SW480 (cell line): ENCODE measurements at places on chromosomes 4 and X.

- DNase-seq = peak; percentile 47
Measured at GRCh38 chr4:4666693-4667621, 125.1 kb upstream of the STX18 start.

DNA sequence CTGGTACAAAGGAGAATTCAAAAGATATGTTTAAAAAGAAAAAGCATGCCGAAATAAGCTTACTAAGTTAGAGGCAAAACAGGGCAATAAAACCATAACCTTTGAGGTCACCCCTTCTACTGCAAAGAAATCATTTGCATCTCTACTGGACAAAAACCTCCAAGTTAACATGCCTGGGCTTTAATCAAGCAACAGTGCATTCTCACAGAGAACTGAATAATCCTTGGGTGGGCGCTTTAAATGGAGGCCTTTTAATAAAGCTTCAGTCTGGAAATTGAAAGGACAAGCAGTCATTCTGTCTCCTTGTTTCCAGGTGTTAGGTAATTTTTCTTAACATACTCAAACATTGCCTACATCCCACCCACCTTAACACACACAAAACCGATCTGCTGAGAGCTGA lies 34.6 kb upstream of the SMS start:
- no peak for DNase-seq

DNA sequence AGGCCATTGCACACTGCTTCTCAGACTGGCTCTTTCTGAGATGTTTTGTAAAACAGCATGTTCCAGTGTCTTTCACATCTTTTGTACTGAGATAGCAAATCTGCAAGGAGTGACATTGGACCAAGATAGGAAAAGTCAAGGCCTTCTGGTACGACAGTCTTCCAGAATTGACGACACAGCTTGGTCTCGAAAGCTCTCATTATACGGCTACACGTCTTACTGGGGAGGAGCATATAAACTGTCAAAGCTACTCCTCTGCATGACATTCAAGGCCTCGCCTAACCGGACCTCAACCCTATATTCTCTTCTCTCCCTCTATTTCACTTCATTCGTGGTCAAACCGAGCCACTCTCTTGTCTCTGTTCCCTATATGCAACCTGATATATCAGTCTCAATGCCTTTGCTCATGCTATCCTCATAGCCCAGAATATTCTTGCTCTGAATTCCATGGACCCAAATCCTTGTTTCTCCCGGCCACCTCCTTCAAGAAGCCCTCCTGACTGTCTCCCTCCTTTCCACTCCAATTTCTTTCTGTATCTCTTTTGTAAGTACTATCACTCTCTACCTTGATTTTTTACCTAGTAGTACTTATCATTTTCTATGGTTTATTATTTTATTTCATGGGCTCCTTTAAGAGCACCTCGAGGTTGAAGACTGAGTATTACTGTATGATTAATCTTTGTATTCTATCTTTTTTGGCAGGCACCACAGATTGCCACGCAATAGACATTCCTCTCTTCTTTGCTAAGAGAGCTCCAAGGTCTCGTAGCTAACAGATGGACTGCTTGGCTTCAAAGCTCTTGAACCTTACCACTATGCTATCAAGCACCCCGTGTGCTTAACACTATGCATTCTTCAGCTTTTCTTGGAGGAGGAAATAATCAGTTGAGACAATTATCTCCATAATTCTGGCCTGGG lies 35.1 kb downstream of the RBM47 start:
- DNase-seq = no peak

DNA sequence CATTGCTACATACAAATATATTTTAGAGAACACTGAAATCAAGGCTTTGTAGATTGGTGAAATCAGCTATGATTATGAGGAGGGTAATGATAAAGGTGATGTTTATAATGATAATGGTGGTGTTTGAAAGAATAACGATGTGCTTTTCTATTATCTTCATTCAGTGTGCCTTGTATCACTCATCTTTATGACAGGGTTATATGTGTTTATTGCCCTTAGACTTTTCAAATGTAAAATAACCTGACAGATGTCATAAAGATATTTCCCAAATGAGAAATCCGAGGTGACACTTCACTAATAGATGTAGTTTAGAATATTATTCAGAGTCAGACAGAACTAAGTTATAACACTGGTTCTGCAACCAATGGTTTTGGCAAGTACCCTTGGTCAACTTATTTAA lies 323.0 kb upstream of the SPANXN4 start:
- DNase-seq = no peak

DNA sequence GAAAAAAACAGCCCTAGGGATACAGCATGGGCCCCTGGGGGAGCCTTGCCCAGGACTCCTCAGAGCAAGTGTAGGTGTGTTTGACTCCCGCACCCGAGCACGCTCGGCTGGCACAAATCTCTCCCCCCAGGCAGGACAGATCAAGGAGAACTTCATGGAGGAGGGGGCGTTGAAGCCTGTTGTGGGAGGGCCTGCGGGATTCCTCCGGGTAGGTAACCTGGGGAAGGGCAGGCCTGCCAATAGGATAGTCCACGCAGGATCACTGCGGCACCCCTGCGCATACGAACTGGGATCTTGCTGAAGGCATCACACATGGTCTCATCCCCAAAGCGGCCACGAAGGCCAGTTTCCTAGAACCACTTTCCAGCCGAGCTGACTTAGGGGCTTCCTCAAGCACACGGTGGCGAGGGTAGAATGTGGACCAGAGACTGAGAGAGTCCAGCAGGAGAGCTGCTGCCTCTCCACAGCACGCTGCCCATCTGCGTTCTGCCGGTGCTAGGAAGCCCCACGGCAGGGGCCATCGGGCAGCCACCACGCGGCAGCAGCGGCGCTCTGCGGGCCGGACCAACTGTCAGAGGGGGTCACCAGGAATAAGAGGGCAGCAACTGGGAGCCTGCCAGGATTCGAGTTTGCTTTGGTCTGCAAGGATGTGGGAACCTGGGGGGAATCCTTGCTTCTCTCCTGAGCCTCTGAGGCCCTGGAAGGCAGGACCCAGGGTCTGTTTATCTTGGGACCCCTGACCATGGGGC lies 56.8 kb downstream of the WFS1 start:
- no peak for DNase-seq

GRCh38 chr4:125432078-125432477 lies 117.3 kb downstream of the FAT4 start:
- DNase-seq = no peak

DNA sequence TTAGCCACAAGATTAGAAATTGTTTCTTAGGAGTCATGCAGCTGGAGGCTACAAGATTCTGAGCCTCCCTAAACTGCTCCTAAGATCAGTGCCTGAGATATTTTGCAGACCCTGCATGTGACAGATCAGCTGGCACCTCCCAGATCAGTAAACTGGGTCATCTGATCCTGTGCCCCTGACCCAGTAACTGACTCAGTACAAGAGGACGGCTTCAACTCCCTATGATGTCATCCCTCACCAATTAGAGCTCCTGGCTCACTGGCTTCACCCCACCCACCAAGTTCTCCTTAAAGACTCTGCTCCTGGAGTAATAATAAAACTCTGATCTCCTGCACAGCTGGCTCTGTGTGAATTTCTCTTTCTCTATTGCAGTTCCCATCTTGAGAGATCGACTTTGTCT lies 45.4 kb upstream of the PNPLA4 start:
- no peak for DNase-seq

- DNase-seq = no peak
Measured at GRCh38 chr4:145563293-145563985, 55.7 kb upstream of the MMAA start.

DNA sequence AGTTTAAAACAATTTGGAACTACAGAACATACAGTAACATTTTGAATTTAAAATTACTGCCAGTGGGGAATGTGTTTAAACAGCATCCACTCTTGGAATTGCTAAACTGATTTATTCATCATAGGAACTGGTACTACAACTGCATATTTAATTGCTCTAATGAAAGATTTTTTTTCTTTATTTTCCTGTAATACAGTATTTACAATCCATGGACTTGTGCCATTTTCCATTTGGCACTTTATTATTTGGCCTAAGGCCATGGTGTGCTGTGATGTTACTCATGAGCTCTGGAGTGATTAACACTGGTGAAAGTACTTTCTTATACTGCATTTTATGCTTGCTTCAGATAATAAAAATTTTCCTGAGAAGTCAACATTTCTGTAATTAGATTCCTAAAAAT lies 69.7 kb upstream of the NUDT6 start:
- DNase-seq = no peak

DNA sequence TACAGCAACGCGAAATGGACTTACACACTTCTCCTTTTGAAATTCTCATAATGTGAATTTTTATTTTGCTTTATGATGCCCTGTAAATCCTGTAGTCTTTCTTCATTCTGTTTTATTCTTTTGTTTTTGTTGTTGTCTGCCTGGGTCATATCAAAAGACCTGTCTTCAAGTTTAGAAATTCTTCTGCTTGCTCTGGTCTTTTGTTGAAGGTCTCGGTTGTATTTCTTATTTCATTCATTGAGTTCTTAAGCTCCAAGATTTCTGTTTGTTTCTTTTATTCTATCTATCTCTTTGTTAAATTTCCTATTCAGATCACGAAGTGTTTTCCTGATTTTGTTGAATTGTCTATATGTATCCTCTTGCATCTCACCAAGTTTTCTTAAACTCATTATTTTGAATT lies 78.1 kb downstream of the GPAT3 start:
- DNase-seq = no peak

- no peak for DNase-seq
Measured at GRCh38 chr4:150518559-150518958, 63.4 kb upstream of the MAB21L2 start.

GRCh38 chrX:112359906-112360305 lies 277.3 kb upstream of the TRPC5 start:
- DNase-seq = no peak

DNA sequence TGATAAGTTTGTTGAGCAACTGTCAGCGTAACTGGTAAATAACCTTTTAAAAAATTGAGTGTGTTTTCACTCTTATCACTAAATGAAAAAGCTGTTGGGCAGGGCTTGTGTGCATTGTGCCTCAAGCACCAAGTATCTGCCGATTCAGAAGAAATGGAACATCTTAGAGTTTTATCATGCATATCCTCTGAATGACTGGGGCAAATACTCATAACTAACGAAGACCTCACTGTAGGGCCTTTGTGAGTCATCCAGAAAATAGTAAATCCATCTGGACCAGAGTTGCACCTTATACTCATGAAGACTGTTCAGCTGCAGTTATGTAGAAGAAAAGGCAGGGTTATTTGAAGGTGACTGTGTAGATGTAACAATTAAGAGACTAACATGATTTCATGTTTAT lies 222.1 kb downstream of the CAMK2D start:
- no peak for DNase-seq

- no peak for DNase-seq
Measured at GRCh38 chr4:1799387-1800375, 6.6 kb downstream of the FGFR3 start.

- DNase-seq = peak; percentile 62
Measured at GRCh38 chrX:132837126-132837525, 121.3 kb downstream of the HS6ST2 start.

DNA sequence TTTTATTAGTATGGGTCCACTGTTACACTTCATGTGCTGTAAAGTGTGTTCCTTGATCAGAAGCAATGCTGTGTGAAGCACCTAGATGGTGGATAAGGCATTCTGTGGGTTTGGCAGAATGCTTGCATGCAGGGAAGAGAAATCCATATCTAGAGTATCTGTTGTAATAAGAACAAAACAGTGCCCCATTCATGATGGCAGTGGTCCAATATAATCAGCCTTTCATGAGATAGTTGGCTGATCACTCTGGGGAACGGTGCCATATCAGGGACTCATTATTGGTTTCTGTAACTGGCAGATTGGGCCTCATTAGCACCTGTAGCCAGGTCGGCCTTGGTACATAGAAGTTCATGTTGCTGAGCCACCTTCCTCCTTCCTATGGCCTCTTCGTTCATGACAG lies 28.7 kb downstream of the STIM2 start:
- DNase-seq = no peak

GRCh38 chrX:154378059-154378798 lies 866 bp upstream of the EMD start:
- no peak for DNase-seq
